Endothelial cell of umbilical vein (primary cell): ENCODE measurements at places on chromosomes 5 and 9. TPM values are rescaled to one million over a fixed set of nuclear protein-coding genes. Genes with fewer than 3 reads are reported as not detected.

The CDO1 gene
- 1.3 and 1.7 TPM in 2 replicates for total RNA-seq

- H3K4me1 ChIP-seq, result no peaks in the 10 kb centered on the region
- H3K36me3 ChIP-seq, result no peaks in the 10 kb centered on the region
- H3K27ac ChIP-seq, result no peak overlapping the region
- no peak for DNase-seq
- no peak overlapping the region for H3K4me3 ChIP-seq
These were observed 220.6 kb downstream of the TRIM36 start for GRCh38 chr5:114948986-114949621.

GRCh38 chr5:98309785-98310598 lies 463.5 kb upstream of the RGMB start:
- no peaks in the 10 kb centered on the region for H3K27me3 ChIP-seq
- H3K36me3 ChIP-seq, result no peaks in the 10 kb centered on the region
- peak; percentile 95 for DNase-seq

GRCh38 chr5:41763574-41763973 lies 106.7 kb downstream of the OXCT1 start:
- H3K4me3 ChIP-seq, result no peak overlapping the region
- no peak for DNase-seq

- DNase-seq, result peak; percentile 82
- H3K27ac ChIP-seq, result no peak overlapping the region
- peak overlapping the region; percentile 23 for H3K4me3 ChIP-seq
- H3K27me3 ChIP-seq, result peaks cover 3% of the 10 kb centered on the region
- peaks cover 27% of the 10 kb centered on the region for H3K4me1 ChIP-seq
These were observed 1.4 kb downstream of the NRG2 start for GRCh38 chr5:140041492-140042392.

DNA sequence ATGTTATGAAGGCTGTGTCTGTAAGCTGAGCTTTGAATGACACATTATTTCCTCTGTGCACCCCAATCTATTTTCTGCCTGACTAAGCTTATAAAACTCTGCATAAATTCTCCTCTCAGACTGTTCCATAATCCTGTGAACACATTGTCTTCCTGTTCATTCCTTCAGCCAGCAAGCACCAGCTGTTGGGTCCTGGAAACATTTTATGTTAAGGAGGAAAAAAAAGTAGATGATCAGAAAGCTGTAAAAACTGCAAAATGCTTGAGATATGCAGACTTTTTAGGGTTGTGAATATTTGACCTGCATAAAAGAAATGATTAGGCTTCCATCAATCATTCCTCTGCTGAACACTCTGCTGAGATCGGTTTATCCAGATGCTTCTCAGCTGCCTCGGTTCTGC lies 1246.0 kb upstream of the DMAC1 start:
- no peaks in the 10 kb centered on the region for H3K27me3 ChIP-seq
- H3K4me3 ChIP-seq, result no peak overlapping the region
- no peaks in the 10 kb centered on the region for H3K4me1 ChIP-seq
- H3K27ac ChIP-seq, result no peak overlapping the region
- no peak for DNase-seq
